ENCODE measurements at places on chromosomes 1 and 21.

DNA sequence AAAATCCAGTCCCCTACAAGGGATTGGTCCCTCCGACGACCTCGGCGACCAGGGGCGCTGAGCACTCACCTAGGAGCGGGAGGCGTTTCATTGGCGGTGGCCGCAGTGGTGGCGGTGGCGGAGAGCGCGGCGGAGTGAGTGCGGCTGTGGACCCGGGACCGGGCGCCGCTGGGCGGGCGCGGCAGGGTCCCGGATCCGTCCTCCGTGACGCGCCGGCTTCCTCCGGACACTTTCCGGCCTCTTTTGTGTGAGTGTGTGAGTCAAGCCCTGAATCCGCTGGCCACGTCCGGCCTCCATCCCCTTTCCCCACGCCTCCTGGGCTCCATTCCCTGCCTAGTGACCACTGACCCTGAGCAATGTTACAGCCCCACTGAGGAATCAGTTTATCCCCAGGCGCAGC lies at the start of gene ADGRL4:
Gene ADGRL4 (minus strand): TSS at position 167 of the 400 bp plus-strand sequence. CDS start 76 bp downstream, at position 91.
- peak; percentile 57 for DNase-seq

DNA sequence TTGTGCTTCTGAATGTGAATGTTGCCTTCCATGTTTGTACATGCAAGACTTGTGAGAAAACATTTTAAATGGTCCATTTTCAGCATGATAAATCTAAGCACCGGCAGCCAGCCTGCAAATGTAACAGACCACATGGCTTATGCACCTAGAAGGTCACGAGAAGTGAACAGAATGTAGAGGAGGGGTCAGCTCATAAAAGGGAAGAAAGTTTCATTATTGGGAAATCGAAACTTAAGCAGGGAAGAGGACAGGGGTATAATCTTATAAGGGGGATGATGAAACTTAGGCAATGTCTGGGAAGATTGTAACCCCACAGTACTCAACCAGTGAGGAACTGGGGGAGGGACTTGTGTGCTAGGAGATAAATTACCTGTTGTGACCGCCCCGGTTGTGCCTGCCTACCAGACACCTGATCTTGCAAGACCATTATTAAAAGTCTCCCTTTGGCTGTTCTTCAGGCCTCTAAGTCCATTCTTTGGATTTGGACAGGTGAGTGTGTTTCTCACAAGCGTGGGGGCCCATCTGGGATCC lies 37.7 kb upstream of the VN1R5 start:
- DNase-seq, result no peak

DNA sequence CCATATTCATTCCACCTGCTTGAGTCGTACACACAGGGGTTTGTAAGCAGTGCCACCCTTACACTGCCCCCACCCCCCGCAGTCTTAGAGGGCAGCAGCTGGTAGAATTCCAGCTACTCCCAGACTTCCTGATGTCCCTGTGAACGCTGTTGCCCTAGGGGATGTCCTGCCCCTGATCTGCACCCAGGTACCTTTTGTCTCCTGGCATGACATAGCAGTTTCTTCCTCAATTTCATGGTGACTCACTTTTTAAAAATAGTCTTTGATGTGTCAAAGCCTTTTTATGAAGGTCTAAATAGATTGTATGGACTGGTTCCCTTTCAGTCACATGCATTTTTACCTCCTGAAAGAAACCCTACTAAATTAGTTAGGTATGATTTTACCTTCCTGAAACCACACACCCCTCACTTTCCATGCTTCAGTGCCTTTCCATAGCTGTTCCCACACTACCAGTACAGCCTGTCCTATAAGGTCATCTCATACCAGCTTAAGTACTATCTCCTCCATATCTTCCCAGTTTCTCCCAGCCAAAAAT lies 76.4 kb downstream of the ST3GAL3 start:
- no peak for DNase-seq

DNA sequence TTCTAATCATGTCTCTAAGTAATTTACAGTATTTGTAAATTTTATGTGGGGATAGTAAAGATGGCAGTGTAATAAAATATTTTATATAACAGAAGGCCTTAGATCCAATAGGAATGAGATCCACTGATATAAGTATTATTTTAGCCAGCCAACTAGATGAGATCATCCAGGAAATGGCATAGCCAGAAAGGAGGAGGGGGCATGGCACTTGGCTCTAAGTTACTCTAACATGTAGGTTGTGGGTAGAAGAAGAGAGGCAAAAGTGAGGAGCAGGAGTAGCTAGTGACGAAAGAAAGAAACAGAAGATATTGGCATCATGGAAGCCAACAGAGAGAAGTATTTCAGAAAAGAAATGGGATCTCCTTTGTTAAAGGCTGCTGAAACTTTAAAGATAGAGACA lies 426.1 kb downstream of the PTPRC start:
- no peak for DNase-seq

- DNase-seq, result no peak
These were observed at the start of gene OR2L13 for GRCh38 chr1:248094884-248095283. Gene OR2L13 (plus strand): TSS chr1:248095184. CDS start chr1:248099376, 4,192 bp downstream.

DNA sequence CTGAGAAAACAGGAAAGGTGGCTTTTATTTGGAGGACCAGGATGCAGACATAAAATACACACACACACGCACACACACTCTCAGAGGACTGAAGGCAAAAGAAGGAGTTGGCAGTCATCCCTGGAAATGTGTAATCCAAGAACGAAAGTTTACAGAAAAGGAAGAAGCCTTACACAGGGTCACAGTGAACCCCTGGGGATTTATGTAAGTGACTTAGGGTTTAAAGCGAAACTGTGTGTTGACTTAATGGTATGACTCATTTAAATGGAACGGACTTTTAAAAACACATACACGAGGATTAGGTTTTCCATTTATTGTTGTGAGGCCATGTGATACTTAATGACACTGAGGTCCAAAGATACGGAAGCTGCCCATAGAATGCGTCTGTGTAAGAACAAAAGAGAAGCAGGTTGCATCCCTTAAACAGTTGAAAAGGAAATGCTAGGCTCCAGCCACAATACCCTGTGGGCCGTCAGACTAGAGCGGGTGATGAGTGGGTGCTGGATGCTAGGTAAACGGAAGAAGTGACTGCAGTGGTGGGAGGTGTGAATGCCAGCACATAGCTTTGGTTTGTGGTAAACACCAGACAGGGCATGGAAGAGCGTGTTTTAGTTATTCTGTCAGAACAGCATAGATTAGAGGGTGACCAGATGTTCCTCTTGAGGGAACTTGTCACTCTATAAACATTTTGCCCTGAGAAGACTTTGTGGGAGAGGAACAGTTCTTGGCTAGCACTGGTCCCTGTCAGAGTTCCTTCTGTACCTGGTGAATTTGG lies 21.6 kb upstream of the BCL10 start:
- DNase-seq, result peak; percentile 98

DNA sequence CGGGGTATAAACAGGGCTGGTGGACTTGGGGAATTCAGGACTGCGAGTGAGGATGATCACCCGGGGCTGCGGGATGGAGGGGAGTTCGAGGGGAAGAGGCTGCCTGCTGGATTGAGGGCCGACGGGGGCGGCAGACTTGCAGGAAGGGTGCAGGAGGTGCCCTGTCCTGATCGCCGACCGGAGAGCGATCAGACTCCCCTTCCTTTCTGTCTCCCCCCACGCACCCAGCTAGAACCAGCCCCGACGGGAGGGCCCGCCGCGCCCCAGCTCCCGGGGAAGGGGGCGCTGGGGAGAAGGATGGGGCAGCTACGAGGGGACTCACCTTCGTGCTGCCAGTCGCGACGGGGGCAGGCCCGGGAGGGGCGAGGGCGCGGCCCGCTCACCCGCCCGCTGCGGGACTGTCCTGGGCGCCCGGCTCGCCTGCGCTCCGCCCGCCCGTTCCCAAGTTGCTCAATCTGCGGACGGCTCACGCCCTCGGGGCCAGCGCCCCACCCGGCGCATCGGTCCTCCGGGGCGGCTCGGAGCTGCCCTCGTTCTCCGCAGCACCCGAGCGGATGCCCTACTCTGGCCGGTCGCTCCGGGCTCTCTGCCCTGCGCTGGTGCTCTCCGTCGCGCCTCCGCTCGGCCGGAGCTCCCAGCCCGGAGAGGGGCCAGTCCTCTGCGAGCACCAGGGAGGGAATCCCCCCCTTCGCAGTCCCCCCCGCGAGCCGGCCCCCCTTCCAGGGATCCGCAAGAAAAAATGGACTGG lies at the start of gene RSPO1:
Gene RSPO1 (minus strand): TSS at position 649 of the 748 bp plus-strand sequence. CDS start 5,231 bp downstream, outside the sequence.
- DNase-seq, result peak; percentile 30

DNA sequence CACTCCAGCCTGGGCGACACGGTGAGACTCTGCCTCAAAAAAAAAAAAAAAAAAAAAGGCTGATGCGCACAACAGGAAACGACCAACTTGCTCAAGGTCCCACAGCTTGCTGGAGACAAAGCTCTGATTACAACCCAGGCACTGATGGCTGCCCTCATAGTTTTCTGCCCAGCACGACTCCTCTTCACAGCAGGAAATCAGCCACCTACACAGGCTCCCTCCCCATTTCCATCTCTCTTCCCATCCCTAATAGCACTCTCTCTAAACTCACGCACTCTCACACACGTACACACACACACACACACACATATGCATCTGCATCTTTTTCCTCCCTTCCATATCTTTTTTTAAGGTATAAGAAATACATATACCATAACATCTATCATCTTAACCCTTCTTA lies 153.5 kb upstream of the SOD1 start:
- DNase-seq, result no peak

- DNase-seq, result peak; percentile 61
These were observed 27.5 kb downstream of the SERTAD4 start for GRCh38 chr1:210260096-210260495.

All from AG10803 (cell line).